Posterior cingulate gyrus (tissue), 11 donors: ENCODE measurements at places on chromosomes 11 and 22.

GRCh38 chr11:19892387-19892786 lies 179.8 kb downstream of the NAV2 start:
- DNase-seq = no peak

DNA sequence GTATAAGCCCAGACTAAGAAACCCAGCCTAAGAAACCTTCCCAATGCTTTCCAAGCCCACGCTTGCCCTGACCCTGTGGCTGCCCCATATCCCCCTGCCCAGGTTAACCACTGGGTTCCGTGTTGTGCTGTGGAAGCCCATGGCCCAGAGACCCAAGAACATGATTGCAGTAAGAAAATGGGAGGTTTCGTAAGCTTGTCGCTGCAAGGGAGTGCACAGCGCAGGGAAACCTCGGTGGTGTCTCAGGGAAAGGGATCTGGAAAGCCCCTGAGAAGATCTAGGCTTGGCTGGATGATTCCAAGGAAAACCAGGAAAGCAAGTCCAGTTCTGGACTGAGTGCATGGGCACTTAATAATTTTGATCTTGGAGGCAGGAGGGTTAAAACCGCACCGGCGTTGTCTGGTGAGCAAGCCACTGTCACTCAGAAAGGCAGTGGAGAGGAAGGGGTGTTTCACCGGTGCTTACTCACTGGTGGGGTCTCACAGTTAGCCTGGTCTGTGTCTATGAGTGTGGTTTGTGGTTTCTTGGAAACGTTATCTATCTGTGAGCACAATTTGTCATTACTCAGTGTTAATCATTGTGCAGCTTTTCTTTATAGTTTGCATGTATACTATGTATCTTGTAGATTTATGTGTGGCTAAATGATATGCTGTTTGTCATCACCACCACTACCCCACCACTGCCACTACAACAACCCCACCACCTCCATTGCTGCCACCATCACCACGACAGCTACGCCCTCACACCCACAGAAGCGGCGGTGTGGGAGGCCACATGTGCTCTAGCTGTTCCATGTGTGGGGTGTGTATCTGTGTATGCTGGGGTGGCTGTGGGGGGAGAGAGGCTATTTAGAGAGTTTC lies 53.3 kb upstream of the PRDM11 start:
- no peak for DNase-seq

GRCh38 chr11:119685111-119685746 lies 43.8 kb downstream of the NECTIN1 start:
- no peak for DNase-seq

GRCh38 chr22:31537019-31537535 lies 40.7 kb downstream of the SFI1 start:
- DNase-seq = no peak

- DNase-seq = no peak
Observed at GRCh38 chr11:86719781-86720463, 47.5 kb upstream of the ME3 start.

- DNase-seq = no peak
Observed at GRCh38 chr22:17007852-17008731, at the start of gene GAB4. GAB4 (minus strand) TSS chr22:17008222; CDS start chr22:17008114, 108 bp downstream.

DNA sequence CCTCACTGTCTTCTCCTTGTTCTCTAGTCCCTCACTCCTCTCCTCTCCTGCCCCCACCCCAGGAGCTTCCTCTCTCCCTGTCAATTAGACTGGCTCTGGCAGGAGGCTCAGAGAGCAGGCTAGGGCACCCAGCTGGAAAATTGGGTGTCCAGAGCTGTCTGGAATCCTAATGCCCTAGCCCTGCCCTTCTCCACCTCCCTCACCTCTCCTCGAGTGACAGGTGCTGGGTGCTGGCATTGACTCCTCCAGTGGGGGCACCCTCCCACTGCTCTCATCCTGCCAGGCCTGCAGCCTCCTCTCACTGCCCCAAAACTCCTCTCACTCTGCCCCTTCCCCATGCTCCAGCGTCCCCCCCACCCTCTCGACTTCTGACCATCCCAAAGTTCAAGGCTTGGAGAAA lies 68.9 kb downstream of the CYTH4 start:
- DNase-seq = no peak

DNA sequence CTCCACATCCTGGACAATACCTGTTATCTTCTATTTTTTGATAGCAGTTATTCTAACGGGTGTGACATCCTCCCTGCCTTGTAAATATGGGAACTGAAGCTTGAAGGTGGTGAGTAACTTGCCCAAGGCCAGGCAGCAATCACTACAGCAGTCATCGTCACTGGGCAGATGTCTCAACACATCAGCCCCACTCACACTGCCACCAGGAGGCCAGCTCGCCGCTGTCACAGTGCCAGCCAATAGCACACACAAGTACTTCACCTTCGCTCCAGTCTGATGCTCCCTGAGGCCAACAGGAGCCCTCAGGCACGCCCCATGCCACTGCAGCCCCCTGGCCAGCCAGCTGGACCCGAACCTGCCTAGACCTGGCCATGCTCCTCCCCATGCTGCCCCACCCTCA lies 4.9 kb upstream of the TTLL1 start:
- DNase-seq = no peak

- DNase-seq = peak; percentile 28
Observed at GRCh38 chr22:36528341-36528740, 625 bp downstream of the EIF3D start.

- no peak for DNase-seq
Observed at GRCh38 chr11:15215005-15215404, 100.3 kb downstream of the INSC start.

DNA sequence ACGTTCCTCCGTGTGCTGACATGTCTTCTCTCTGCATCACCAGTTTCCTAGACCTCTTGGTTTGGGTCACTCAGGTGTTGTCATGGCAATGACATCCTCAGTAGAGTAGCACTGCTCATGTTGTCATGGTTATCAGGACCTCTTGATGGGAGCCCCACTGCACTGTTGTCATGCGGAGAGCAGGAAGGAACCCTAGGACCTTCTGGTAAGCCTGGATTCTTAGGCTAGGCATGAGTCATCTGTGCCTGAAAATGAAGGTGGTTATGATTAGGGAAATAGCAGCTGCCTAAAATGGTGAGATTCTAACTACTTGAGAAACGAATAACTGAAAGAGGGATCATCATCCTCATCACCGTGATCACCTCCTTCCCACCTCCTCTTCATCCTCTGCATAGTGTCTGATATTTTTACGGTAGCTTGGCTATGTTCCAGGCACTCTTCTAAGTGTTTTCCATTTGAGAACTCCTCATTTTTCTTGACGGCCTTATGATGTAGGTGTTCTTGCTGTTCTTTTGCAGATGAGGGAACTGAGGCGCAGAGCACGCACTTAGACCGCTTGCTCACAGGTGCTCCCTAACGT lies 858.4 kb downstream of the NTM start:
- no peak for DNase-seq

GRCh38 chr11:115224551-115224950 lies 279.7 kb downstream of the CADM1 start:
- DNase-seq = no peak

DNA sequence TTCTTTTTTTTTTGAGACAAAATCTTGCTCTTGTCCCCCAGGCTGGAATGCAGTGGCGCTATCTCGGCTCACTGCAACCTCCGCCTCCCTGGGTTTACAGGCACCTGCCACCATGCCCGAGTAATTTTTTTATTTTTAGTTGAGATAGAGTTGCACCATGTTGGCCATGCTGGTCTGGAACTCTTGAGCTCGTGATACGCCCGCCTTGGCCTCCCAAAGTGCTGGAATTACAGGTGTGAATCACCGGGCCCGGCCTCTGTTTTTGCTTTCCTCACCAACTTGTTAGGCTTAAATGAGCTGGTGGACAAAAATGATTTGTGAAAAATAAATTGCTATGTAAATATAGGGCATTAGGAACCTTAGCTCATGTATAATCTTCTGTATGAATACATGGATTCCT lies 3.5 kb downstream of the MEI1 start:
- no peak for DNase-seq
